ENCODE measurements at places on chromosomes 6 and 20.

GRCh38 chr20:45959126-45959525 lies 12.9 kb downstream of the ZNF335 start:
- DNase-seq: no peak

GRCh38 chr20:63850689-63851547 lies 10.4 kb upstream of the ABHD16B start:
- no peak for DNase-seq

DNA sequence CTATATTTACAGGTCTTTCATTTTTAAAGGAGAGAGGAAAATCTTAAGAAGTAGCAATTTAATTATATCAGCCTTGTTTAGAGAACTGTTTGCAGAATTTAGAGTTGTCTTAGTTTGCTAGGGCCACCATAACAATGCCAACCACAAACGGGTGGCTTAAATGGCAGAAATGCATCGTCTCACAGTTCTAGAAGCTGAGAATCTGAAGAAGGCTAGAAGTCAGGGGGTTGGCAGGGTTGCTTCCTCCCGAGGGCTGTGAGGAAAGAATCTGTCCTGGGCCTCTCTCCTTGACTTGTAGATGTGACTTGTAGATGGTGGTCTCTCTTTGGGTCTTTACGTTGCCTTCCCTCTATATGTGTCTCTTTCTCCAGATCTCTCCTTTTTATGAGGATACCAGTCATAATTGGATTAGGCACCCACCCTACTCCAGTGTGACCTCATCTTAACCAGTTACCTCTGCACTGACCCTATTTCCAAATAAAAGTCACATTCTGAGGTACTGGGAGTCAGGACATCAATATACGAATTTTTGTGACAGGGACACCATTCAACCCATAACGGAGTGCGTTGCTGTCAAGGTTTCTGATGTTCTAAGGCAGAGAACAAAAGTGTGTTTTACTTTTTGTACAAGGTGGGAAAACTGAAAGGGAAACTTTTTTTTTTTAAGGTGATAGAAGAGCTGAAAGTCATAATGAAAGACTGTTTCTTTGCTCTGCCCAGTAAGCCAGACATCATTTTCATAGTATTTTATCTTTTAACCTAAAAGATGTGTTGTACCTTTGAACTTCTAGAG lies 84.4 kb downstream of the SAMD3 start:
- DNase-seq: no peak

GRCh38 chr6:4665489-4666417 lies 110.5 kb upstream of the CDYL start:
- DNase-seq: no peak

GRCh38 chr6:141097471-141097870 lies 1035.3 kb upstream of the GJE1 start:
- no peak for DNase-seq

DNA sequence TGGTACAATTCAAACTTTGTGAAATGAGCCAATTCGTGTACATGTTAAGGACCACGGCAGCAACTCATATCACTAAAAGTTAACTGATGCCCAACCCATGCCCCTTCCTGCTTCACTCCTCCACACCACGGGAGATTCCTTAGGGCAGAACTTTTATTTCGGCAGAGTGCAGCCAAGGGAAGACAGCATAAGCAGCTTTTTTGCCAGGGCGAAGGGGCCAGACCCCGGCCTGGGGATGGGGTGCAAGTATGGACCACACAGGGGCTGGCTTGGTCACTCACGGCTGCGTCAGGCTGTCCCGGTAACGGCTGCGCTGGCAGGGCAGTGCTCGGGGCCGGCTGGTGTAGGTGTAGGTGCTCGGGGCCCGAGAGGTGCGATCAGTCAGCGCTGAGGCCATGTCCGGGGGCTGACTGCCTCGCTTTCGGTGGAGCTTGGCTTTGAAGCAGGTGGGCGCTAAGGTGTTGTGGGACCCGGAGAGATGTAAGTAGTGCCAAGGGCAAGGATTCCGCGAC lies 792 bp downstream of the RSPH3 start:
- DNase-seq: no peak

DNA sequence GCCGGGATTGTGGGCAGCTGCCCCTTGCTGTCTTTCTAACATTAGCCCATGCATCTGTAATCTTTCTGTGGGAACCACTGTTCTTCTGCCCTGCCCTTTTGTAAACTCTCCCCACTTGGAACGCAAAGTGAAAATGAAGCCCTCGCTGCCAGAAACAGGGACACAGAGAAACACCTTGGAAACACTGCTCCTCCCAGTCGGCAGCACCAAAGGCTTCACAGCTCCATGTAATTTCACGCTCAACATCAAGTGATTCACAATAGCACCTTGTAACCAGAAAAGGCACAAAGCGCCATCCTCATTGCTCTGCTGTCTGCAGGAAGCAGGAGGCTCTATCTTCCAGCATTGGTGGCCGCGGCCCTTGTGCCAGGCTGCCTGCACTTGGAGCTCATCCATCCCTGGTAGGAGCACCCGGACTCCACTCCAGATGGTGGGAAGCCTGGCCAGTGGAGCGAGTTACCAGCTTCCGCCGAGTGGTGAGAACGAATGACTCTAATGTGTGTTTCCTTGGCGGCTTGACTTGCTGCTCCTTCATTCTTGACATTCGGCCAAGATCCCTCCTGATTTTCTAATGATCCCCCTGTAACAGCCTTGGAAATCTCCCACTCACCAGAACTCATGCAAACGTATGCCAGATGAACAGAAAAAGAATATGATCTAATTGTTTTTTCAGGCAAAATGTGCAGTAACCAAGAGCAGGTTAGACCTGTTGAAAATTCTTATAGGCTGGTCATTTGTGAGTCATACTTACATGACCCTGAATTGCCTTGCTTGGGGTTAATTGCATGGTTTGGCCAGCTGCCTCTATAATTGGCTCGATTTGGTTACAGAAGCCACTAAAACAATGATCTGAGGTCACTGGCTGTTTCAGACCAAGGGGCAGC lies 169.1 kb upstream of the CDYL start:
- DNase-seq: no peak

DNA sequence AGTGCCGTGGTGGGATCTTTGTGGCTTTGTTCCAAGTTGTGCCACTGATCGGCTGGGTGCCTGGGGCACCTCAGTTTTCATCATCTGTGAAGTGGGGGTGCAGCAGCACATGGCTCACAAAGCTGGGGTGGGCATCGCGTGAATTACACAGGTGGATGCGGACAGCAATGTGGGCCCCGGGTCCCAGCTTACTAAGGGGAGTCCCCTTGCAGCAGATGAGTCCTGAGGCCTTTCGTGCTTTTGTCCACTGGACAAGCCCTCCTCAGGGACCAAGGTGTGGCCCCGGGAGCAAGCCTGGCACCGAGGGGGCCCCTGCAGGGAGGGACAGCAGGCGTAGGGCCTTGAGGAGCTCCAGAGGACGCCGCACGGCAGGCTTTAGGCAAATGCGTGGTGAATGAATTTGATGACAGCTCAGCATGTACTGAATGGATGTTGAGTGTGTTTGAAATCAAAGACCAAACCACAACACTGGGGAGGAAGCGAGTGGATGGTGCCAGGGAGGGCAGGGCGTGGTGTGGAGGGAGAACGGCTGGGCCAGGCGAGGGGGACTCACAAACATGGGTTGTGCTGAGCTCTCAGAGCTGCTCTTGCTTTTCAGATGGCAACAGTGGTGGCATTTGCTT lies 53.2 kb downstream of the IRF4 start:
- no peak for DNase-seq

GRCh38 chr6:150366118-150366778 lies 2.6 kb upstream of the IYD start:
- DNase-seq: no peak

- DNase-seq: no peak
These were observed 16.5 kb downstream of the RTN4IP1 start for GRCh38 chr6:106612671-106613416.
